ENCODE measurements at places on chromosomes 5 and 9. TPM values are rescaled to one million over a fixed set of nuclear protein-coding genes. Genes with fewer than 3 reads are reported as not detected.

The SLC34A1 gene
- total RNA-seq = not detected

The HAPLN1 gene
- total RNA-seq = 9.1 TPM

GRCh38 chr5:32047056-32047455, 127.1 kb downstream of the GOLPH3 start:
- no peak for DNase-seq

DNA sequence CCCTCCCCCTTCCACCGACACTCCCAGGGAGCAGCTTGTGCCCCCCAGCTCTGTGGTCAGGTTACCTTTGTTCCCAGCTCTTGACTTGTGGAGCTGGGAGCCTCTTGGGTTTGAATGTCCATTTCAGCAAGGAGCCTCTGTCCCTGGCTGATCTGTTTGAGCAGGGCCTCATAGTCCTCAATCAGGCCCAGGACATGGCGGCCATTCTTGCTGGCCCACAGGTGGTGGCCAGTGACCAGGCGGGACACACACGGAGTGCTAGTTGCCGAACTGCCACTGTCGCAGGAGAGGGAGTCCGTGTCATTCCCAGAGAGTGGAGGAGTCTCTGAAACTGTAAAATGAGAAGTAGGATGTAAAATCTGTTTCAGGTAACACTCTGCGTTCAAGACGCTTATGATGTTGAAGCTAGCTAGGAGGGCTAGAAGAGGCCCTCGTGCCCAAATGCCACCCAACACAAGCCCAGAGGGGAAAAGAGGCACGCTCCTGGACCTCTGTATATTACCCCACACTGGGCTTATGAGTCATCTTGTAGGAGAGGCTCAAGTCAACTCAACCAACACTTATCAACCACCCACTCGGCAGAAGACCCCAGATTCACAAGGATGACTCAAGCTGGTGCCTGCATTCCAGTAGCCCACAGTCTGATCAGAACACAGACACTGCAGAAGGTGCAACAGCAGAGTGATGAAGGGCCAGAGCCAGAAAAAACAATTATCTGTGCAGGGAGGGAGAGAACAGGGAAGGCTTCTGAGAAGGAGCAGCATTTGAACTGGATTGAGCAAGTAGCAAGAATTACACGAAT, 177.0 kb downstream of the CDK5RAP2 start:
- DNase-seq = no peak

DNA sequence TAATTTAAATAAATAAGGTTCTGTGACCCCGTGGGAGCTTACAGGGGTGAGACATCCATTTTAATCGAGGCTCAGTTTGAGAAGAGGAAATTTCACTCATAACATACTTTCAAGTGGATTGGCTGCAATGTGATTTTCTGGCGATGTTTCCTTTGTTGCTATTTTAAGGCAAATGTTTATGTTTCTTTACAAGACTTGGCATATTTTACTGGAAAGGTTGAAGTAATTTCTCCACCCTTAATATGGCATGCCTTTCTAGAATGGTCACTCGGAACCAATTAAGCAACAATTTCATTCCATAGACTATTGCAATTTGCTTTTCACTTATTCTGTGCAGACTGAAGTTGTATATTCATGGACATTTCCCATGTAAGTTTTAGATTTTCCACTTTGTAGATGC, 438.0 kb upstream of the WWC1 start:
- DNase-seq = no peak
